ENCODE measurements at places on chromosomes 3 and 15.

DNA sequence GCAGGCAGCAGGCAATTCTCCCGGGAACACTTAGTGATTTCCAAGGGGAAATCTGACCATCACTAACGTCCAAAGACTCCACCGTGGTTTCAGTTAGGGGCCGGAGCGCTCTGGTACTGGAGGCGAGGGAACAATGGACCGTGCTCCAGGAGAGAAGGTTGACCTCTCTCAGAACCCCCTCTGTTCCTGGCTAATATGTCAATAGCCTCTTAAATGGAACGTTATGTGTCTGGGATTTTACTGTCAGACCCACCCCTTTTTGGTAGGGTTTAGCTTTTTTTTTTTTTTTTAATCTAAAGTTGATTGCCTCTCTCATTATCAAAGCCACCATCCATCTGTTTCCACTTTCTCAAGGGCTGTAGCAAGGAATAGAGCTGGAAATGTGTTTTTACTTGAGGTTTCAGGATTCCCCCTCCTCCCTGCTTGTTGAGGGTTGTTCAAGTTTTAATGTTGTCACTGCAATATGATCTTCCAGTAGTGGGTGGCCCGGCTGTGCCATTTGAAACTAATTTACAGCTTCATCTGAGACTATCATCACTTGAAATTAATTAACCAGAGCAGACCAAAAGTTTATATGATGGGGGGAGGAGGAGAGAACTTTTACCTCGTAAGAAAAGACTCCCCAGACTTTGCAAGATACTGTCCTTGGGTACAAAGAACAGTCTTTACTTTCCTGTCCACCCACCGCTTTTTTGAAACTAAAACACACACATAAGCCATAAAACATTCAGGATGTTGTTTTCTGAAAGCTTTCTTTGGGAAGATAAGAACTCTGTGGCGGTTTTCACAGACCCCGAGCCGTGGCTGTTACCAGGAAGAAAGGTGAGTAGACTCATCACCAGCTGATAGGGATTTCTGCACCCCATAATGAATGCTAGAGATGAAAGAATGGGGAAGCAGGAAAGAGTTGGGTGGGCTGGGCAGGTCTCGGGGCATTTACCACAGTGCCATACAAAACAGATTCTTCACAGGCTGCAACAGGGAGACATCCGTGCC lies 187.8 kb downstream of the UACA start:
- no peak for DNase-seq

GRCh38 chr15:88656760-88657221 lies 18.0 kb downstream of the ISG20 start:
- no peak for DNase-seq

GRCh38 chr15:85579957-85580694 lies 199.7 kb downstream of the AKAP13 start:
- no peak for DNase-seq

DNA sequence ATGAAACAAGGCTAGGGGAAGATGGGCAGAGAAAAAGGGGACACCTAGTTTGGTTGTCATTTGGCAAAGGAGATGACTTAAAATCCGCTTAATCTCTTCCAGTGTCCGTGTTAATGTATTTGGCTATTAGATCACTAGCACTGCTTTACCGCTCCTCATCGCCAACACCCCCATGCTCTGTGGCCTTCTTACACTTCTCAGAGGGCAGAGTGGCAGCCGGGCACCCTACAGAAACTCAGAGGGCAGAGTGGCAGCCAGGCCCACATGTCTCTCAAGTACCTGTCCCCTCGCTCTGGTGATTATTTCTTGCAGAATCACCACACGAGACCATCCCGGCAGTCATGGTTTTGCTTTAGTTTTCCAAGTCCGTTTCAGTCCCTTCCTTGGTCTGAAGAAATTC lies 39.6 kb downstream of the DNASE1L3 start:
- no peak for DNase-seq

DNA sequence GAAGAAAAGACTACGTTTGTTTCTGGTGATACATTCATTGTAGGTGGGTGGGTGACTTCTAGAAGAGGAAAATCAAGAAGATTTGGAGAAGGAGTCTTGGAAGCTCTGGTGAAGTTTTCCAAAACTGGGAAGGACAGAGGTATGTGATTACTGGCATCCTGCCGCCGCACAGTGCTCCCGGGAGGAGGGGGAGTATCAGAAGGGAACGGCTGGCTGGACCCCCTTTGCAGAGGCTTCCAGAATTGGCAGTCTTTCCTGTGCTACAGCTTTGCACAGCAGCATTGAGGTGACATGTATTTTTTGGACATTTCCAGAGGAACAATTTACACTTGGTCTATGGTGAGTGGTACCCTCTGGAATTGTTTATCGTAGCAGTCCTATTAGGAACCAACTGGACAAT lies 75.7 kb upstream of the EOMES start:
- DNase-seq, result no peak

DNA sequence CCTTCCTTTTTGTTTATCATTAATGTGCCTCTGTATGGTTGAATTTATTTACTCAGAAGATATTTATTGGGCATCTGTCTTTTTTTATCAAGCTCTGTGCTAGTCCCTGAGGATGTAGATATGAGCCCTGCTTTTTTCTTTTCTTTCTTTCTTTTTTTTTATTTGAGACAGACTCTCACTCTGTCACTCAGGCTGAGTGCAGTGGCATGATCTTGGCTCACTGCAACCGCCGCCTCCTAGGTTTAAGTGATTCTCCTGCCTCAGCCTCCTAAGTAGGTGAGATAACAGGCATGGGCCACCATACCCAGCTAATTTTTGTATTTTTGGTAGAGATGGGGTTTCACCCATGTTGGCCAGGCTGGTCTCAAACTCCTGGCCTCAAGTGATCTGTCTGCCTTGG lies 58.5 kb downstream of the MBNL1 start:
- no peak for DNase-seq

GRCh38 chr3:60854791-60855190 lies 396.5 kb downstream of the FHIT start:
- DNase-seq, result no peak

- no peak for DNase-seq
Measured at GRCh38 chr3:128808672-128809071, 70.7 kb upstream of the ACAD9 start.

DNA sequence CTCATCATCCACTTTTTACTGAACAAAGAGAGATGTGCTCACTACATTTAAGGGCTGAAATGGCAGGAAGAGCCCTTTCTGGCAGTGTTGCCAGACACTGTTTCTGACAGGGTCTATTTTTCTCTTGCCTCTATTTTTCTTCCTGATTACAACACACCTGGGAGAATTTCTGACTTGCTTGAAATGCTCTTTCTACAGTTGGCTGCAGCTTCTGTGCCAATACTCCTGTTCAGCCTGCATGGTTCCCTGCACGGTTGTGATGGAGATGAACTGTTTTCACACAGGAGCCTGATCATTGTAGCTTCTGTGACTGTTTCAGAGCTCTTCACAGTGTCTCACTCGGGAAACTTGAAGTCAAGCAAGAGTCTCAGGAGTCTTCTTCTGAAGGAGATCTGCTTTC lies 83.0 kb upstream of the DLG1 start:
- DNase-seq, result no peak

- no peak for DNase-seq
Measured at GRCh38 chr3:132549890-132550578, 47.0 kb upstream of the ACKR4 start.

- no peak for DNase-seq
Measured at GRCh38 chr15:39344662-39345141, 236.2 kb upstream of the THBS1 start.

- no peak for DNase-seq
Measured at GRCh38 chr3:133486658-133487057, 86.8 kb downstream of the BFSP2 start.

DNA sequence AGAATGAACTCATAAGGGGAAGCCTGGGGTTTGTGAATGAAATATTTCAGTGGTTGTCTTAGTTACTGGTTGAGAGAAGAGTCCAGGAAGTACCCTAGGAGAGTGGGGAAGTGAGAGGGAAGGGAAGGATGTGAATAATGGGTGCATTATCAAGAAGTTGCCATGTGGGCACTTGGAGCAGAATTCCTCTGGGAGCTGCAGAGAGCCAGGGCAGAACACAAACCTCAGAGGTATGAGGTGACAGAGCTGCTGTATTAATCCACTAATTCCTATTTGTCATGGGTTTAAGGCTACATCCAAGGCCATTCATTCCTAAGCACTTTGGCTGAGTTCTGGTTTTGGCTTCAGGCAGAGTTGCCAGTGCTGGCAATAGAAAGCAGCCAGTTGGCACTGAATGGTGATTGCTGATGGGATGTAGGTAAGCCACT lies 29.0 kb downstream of the NDUFB4 start:
- DNase-seq, result no peak

DNA sequence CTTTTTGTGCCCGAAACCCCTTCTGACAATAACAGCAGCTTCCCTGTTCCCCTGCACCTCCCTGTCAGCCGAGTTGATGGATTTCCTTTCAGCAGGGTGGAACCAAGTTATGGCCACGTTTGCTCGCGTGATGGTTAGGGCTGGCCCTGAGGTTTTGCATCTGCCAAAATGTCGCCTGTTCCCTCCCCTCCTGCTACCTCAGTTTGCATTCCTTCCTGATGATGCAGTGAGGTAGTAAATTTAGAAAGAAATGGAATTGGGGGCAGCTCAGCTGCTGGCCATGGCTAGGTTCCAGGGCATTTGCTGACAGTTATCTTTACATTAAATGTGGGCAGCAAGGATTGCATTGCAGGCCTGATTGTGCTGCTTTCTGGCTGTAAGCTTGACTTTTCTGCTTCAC lies 13.2 kb downstream of the LIMD1 start:
- no peak for DNase-seq

DNA sequence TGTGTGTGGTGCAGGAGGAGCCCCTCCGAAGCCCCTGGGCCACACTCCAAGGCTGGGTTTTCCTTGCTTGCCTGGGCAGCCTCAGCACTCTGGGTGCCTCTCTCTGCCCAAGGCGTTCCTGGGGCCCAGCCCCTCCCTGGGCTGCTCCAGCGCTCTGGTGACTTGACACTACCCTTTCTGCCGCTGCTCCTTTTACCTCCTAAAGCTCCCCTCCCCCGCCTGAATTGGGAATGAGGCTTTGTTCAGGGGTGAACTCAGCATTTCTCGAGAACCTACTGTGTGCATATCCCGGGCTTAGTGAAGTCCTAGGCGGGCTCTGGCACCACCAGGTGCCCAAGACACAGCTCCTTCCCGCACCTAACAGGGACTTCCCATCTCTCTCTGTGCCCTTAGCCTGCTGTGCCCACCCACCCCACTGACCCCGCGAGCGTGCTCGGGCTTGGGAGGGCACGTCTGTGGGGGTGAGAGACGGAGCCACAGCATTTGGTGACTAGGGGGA lies 1.2 kb upstream of the BAHD1 start:
- DNase-seq, result no peak

DNA sequence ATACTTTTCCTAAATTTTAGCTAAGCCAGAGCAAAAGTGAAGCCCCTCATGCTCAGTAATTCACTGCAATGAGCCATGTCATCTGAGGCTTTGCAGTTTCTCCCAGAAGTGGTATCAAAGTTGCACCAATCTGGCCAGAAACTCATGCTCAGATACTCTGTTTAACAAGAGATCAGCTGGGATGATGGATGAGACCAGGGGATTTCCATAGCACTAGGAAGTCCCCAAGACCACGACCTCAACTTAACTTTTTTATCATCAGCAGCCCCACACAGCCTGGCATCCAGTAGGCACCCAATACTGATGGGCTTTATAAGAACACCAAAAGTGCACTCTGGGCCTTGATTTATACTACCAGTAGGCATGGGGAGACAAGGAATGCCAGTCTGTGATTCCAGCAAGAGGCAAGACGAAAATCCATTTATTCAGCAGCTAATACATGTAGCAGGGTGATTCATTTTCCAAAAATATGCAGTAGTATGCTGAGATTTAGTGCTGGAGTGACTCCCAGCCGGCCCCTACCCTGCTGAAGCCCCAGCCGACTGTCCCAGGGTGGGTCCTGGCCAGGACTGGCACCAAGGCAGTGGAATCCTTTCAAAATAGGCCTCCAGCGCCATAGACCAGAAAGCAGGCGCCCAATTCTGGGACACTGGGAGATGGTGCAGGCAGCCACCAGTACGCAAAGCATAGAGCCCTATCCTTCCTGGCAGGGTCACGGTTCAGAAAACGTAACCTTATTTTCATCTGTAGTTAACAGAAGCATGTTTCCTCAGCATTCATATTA lies 612 bp upstream of the LDHAL6B start:
- no peak for DNase-seq

DNA sequence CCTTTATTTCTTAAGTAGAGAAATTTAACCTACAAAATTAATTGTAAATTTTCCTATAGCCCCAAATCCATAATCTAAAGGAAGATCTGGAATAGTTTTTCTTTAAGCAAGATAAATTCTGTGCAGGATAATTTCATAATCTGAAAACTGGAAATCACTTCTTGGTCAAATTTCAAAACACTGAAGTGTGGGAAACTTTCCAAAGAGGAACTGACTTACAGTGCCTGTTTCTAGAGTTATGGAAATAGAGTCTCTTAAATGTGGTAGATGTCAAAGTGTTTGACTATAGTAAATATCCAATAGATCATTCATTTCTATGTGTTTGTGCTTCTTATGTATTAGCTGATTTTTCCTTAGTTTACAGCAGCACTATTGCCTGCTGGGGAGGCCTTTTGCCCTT lies 1.6 kb upstream of the P2RY13 start:
- no peak for DNase-seq

GRCh38 chr15:42427429-42428223 lies 63.3 kb downstream of the ZNF106 start:
- no peak for DNase-seq

- no peak for DNase-seq
Measured at GRCh38 chr3:71008350-71008935, 575.1 kb downstream of the FOXP1 start.

DNA sequence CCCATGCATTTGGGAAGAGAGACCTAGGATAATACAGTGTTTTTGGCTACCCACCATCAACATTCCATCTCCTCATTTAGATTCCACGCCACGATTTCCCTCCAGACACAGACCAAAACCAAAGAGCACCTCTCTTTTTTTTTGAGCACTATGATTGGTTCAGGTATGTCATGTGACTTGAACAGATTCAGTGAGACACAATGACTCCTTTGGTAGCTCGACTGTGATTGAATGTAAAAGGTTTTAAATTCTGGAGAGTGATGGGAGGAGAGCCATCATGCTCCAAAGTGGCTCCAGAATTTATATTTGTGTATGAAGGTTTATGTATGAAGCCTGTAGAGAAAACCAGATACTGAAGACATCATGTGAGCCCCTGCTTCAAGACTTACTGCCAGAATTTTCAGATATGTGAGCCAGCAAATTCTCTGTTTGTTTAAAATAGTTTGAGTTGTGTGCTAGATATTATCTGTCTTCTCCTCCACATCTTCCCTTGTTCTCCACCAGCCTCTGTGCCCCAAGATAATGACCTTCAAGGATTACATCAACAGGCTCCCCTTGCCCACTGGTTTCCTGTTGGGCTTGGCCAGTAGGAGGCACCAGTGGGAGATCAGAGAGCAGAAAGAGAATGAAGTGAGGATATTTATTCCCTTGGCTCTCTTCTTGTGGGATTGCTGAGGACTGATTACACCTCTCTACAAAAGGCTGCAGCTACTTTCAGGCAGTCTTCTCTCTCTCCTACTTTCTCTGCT lies 12.5 kb downstream of the MYD88 start:
- no peak for DNase-seq

DNA sequence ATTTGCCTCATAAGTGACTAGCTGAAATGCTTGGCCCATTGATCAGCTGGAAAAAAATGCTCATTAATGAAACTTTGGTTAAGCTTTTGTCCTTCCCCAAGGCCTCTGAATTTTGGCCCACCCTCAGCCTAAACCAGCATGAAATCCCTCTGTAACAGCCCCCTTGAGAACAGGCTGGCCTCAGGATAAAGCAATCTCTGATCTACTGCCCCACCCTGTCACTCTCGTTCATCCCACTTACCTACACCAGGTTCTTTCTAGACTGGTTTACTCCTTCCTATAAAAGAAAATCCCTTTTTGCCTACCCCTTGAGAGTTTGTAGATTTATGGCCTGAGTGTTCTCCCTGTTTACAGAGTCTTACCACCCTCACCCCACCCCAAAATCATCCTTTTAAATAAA lies 3.4 kb upstream of the AEN start:
- DNase-seq, result no peak
